ENCODE measurements at places on chromosomes 3 and 15.
A peak's percentile ranks its signal among the peaks of the same experiment; 100 is the strongest.

DNA sequence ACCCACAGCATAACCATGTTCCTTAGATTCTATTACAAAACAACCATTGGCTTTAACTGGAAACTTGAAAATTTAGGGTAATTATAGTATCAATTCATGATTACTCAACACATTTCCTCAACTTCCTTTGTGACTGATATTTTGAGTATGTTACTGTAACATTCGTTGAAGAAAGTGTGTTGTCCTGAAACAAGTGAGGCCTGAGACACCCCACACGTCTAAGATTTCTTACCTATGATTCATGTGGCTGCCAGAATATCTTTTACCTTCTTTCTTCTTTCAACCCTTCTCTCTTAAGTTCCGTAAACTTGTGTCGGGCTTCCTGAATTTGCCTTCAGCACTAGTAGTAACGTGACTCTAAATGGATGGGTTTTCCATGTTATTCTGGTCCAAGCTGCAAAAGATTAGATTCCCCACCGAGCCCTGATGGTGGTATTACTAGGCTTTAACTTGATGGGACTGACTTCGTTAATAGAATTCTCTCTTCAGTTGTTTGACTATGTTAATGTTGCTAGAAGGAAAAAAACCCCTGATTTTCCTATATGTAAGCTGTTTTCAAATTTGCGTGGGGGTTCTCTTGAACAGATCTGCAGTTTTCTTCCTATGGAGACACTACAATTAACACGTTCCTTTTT is 296.0 kb upstream of the ICE2 start:
- no peak for DNase-seq

GRCh38 chr15:47866446-47866845 is 149.1 kb downstream of the SEMA6D start:
- DNase-seq, result no peak

- no peak for DNase-seq
Measured at GRCh38 chr3:196620161-196620604, 19.3 kb upstream of the NRROS start.

DNA sequence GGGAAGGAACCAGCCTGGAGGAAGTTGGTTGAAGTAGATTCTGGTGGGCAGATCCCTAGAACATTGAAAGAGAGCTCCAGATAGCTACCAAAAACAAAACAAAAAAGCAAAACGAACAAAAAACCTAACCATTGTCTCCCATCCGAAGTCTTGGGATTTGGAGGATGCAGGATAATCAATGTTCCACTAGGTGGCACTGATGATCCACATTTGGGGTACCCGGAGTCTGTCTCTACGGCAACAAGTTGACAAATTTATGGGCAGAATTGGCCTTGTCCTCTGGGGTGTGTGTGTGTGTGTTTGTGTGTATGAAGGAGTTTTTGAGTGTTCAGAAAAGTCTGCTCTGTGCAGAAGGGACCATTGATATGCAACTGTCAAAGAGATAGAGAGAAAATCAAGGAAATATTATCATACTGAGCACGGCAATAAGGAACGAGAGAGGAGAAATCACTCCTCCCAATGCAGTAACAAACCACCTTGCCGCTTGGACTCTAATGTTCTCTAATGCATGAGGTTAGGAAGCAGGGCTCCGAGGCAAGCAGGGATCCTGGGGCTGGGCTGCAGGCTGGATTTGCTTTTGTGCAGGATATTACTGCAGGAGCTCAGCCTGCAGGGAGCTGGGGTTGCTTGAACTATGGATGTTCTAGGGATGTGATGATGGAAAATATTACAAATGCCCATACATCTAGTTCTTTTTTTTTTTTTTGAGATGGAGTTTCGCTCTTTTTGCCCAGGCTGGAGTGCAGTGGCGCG is 59.8 kb upstream of the KLHL25 start:
- DNase-seq, result peak; percentile 77

DNA sequence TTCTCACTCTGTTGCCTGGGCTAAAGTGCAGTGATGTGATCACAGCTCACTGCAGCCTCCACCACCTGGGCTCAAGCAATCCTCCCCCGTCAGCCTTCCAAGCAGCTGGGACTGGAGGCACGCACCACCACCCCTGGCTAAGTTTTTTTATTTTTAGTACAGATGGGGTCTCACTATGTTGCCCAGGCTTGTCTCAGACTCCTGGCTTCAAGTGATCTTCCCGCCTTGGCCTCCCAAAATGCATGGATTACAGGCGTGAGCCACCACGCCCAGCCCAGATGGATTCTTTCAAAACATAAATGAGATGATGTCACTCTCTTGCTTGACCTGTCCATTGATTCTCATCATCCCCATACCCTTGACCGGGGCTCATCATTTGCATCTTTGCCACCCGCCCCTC is 72.6 kb upstream of the SLC6A6 start:
- DNase-seq, result no peak

DNA sequence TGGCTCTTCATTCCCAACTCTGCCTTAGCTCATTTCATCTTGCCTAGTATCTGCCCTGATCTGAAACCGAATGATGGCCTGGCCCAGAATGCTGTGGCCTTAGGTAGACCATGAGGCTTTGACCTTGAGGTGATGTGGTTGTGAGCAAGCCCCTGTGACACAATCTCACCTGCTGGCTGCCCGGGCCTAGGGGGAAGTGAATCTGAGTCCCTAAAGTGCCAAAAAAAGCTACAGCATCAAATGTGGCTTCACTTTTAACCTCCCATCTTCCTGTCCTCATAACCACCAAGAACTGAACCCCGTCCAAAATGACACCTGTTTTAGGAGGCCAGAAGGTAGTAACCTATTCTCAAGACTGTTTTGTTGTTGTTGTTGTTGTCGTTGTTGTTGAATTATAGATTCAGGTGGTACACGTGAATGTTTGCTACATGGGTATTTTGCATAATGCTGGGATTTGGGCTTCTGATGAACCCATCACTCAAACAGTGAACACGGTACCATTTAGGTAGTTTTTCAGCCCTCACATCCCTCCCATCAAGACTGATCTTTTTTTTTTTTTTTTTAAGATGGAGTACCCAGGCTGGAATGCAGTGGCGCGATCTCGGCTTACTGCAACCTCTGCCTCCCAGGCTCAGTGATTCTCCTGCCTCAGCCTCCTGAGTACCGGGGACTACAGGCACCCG is 54.6 kb downstream of the MCCC1 start:
- no peak for DNase-seq

GRCh38 chr3:149585401-149585726 is 72.5 kb downstream of the WWTR1 start:
- no peak for DNase-seq

DNA sequence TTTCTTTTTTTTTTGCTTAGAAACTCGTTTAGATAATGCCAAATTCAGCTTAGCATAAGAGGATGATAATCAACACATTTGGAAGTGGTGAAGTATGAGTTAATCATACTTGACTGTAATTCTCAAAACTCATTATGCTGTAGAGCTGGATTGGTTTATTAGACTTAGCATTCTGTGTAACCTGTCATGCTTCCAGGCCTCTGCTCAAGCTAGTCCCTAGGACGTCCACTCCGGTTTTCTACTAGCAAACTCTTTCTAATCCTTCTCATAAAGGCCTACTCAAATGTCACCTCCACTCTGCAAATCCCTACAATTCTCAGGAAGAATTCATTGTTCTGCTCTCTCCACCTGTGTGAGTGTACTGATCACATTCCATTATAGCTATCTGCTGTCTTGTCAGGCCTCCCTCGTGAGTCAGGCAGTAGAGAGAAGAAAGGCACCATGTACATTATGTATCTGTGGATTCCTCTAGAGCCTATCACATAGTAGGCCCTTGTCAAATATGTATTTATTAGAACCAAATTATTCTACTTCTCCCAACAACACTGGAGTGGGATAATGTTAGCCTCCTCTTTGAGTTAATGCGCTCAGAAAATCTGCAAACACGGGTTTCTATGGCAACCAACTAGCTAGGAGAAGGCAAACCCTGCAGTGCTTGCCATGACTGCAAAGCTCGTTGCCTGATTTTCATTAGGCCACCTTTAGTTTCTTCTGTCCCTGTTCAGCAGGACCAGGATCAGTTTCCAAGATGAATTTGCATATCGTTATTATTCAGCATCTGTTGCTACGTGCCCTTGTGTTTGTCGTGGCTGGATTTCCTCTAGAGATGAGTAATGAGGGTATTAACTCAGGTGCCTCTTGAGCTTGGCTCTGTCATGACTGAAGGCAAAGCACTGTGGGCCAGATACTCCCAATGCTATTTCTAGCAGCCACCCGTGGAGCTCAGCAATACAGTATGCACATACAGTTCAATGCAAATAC is 30.7 kb downstream of the ATP13A5 start:
- DNase-seq, result no peak

DNA sequence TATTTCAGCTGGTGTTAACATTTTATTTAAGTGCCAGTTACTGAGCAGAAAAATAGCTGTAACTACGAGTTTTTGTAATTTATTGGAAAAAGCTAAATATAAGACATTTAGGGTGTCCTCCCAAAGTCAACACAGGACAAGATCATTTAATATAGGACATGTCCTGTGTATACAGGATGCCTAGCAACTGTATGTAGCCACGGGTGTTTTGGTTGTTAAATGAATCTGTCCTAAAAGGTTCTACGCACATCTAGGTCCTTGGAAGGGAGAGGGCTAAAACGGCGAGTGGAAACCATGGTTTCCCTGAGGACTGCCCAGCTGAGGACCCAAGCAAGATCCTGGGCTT is 565 bp upstream of the ZNF621 start:
- no peak for DNase-seq

GRCh38 chr15:25508369-25509002 is 69.7 kb upstream of the UBE3A start:
- peak; percentile 52 for DNase-seq

- no peak for DNase-seq
Measured at GRCh38 chr15:37837276-37837675, 97.2 kb upstream of the TMCO5A start.

DNA sequence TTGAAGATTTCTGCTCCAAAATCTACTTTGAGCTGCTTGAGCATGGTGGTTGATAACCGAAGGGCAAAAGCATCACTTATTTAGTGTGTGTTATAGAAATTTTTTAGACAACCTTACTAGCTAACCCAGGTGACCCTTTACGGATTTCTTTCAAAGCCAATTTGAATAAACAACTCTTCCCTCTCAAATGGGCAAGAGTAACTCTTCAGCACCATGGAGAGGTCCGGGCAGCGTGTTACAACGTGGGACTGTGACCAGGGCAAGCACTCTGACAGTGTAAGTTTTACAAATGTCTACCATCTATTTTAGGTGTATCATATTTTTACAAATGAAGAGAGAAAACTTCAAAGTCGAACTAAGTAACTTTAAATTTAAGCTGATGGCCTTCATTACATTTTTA is 471.8 kb downstream of the MFSD1 start:
- no peak for DNase-seq

DNA sequence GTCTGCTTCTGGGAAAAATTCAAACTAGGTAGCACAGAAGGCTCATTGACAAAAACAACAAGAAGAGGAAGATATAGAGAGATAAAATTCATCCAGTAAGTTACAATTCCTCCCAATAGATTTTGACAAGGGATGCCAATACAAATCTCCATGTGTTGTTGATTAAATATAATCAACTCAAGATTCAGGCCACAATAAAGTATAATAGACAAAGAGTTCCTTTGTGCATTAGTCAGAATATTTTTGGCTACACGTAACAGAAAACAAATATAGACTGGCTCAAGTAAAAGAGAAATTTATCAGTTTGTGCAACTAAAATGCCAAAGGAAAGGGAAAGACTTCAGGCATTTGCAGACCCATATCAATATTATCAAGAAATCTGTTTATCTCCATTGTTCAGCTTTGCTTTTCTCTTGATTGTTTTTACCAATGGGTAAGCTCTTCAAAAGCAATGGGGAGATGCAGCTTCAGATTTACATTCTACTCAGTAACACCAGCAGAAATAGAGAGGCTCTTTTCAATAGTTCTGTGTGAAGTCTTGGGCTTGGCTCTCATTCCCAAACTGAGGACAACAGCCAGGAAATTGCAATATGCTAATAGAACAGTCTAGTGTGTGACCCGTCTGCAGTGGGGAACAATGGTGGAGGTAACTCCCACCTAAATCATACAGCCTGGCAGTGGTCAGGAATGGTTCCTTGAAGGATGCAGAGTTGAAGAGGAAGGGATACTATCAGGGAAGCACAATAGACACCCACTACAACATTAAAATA is 77.6 kb upstream of the PROK2 start:
- DNase-seq, result no peak

- DNase-seq, result no peak
Measured at GRCh38 chr3:71240034-71240433, 343.5 kb downstream of the FOXP1 start.

GRCh38 chr3:119676020-119676419 is 1.2 kb downstream of the COX17 start:
- DNase-seq, result no peak

GRCh38 chr3:11250902-11251806 is 21.0 kb upstream of the ATG7 start:
- no peak for DNase-seq

DNA sequence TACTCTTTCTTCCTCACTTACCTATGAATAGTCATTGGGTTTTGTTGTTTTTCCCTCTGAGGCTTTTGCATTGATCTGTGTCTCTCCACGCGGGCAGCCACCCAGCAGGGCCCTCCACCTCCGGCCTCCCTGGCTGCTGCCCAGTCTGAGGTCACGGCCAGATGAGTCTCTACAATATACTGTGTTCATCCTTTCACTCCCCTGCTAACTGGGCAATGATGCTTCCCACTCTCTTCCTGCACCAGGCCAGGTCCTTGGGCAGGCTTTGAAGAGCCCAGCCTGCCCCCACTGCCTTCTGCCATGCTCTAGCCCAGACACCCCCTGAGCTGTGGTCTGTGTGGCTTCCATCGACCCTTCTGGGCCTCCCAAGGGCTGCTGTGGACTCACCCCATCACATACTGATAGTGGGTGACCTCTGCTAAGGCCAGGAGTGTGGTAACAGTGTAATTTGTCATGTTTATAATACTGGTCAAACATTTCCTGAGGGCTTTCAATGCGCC is 18.0 kb downstream of the PDIA5 start:
- no peak for DNase-seq

DNA sequence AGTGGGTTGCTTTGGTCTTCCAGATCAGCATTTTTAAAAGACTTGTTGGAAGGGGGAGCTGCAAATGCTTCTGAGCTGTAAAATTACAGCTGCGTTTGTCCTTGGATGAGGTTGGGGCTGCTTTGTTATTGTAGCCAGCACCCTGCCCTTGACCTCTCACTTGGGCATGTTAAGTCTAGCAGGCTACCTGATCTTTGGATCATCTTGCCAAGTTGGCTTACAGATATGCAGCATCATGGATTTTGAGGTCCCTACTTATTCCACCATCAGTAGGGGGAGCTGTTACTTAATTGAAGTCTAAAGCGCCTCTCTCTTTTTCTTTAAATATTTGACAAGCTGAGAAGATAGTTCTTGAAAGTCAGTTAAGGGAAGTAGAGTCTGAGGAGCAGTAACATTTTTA is 793.0 kb downstream of the MCTP2 start:
- DNase-seq, result no peak

- no peak for DNase-seq
Measured at GRCh38 chr3:30516238-30516637, 90.2 kb upstream of the TGFBR2 start.
